ENCODE measurements at places on chromosomes 12 and 14.

DNA sequence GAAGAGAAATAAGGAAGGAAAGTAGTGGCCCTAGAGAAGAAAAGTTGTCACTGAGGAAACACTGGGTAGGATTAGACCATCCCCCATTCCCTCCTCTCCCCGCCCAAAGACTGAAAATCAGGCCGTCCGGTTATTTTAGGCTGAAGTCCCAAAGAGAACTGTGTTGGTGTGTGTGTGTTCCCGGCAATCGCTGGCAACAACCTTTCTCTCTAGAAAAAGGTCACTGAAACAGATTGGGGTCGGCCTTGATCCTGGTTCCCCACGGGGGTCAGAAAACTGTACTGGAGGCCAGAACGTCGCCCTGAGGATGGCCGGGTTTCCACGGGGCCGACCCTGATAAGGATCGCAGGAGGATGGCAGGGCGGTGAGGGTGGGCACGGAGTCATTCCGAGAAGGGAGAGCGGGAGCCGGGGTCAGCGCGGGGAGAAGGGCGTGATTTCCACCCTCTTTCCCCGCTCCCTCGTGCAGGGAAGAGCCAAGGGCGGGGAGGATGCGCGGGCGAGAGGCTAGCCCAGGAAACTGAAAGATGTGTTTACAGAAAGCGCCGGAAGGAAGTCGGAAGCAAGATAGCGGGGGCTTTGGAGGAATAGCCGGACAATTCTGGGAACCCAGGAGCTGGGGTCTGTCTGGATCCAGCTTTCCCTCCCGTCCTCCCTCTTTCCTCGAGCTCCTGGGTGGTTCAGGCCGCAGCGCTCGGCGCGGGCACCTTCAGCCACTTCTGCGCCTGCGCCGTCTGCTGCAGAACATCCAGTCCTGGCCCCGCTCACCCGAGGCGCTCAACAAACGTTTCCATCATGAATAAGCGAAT is 25.3 kb upstream of the SPTLC2 start:
- DNase-seq, result peak; percentile 81

- no peak for DNase-seq
Observed at GRCh38 chr12:67664171-67664570, 15.6 kb downstream of the DYRK2 start.

DNA sequence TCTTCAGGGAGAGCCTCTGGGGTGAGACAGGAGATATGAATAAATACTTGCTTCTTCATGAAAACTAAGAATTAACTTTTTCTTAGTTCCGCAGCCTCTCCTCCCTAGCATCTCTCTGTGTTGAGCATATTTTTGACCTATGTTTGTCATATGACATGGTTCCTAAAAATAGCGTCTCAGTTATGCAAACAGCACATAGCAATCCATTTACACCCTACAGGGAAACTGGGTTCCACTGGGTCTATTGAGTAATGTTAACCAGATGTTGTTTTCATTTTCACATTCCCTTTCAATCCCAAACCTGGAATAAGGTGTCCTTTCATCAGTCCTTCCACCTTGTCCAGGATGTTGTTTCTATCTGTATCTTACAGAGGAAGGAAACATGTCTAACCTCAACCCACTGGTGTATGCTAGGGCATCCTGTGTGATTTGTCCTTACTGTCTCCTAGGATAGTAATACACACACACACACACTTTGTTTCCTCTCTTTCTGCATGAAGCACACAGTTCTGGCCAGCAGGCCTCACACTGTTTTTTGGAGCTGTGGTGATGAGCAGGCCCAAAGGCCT is 1543.5 kb downstream of the AACS start:
- no peak for DNase-seq

- DNase-seq, result no peak
Observed at GRCh38 chr14:76428611-76429010, 52.7 kb downstream of the ESRRB start.

GRCh38 chr14:49767270-49767570 is 733 bp upstream of the KLHDC2 start:
- DNase-seq, result no peak

DNA sequence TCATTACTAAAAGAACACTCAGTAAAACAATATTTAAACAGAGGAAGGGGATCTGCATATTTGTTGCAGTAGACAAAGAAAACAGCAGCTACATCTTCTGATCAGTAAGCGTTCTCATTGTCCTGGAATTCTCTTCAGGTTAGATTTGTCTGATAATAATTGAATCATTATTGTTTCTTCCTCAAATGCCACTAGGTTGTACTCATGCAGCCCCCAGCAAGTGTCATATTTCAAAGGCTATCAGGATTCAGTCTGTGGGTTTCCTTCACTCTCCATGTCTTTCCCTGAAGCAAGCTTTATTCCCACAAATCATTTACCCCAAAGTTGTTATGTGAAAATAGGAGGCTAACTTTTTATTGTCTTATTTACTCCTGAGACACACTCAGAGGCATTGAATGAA is 14.7 kb downstream of the PIK3C2G start:
- DNase-seq, result no peak

GRCh38 chr14:99931308-99931707 is 133.9 kb upstream of the EVL start:
- no peak for DNase-seq

- no peak for DNase-seq
Observed at GRCh38 chr12:5864972-5865371, 80.1 kb downstream of the ANO2 start.

GRCh38 chr14:102831163-102831804 is 54.0 kb downstream of the TRAF3 start:
- no peak for DNase-seq

DNA sequence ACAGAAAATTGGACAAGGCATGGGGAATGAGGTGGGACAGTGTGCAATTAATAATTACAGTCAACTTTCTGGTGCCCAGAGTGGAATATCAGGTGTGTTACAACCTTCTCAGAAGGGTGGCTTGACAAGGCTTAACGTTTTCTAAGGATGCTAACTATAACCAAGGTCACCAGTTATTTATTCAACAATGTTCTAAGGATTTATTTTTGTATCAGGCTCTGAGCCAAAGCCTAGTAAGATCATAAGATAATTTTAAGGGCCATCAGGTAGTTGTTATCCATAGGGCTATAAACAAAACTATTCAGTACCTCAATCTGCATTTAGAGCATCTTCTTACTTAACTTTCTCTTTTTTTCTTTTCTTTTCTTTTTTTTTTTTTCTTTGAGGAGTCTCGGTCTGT is 134.0 kb downstream of the TMTC1 start:
- DNase-seq, result no peak

DNA sequence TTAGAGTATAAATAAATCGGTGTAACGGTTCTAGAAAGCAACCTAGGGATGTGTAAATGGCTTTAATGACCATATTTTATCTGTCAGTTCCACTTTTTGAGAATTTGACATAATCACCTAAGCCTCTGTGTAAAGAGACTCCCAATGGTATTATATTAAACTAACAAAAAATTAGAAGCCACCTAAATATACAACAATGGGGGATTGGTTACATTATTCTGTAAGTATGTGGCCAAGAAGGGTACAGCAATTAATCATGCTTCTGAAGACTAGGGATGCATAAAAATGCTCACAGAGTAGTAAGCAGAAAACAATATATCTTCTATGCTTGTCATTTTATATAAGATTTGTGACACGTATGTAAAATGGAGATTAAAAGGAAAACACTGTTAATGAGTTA is 10.5 kb downstream of the RNF10 start:
- no peak for DNase-seq

DNA sequence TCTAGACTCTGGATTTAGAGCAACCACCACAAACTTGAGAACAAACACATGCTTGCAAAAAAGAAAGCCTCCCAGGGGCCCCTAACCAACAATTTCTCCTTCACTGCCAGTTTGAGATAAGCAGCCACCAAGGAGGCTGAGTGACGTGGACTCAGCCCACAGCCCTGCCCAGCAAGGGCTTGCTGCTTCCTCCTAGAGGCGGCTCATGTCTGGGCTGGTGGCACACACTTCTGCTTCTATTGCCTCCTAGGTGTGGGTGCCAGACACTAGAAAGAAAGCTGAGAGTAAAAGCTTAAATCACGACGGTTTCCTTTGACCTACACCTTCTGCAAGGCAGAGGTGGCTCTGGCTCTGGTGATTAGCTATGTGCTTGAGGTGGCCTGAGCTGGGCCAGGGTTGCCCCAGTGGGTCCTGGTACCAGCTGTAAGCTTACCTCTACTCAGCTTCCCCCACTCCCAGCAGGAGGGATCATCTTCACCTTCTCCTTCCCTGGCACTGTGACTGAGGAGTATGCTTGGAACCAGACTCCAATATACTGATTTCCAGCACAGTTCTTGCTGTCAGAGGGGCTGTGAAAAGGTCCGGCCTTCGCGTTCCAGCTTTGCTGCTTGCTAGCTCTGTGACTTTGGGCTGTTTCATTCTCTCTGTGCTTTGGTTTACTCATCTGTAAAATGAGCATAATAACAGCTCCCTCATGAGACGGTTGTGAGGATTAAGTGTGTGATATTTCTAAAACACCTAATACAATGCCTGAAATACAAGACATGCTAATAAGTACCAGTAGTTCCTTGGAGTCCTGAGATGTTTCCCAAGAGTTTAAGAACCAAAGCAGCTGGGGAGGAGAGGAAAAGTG is 89.7 kb upstream of the PARP11 start:
- peak; percentile 71 for DNase-seq

- no peak for DNase-seq
Observed at GRCh38 chr14:28952666-28953065, 186.1 kb downstream of the FOXG1 start.

DNA sequence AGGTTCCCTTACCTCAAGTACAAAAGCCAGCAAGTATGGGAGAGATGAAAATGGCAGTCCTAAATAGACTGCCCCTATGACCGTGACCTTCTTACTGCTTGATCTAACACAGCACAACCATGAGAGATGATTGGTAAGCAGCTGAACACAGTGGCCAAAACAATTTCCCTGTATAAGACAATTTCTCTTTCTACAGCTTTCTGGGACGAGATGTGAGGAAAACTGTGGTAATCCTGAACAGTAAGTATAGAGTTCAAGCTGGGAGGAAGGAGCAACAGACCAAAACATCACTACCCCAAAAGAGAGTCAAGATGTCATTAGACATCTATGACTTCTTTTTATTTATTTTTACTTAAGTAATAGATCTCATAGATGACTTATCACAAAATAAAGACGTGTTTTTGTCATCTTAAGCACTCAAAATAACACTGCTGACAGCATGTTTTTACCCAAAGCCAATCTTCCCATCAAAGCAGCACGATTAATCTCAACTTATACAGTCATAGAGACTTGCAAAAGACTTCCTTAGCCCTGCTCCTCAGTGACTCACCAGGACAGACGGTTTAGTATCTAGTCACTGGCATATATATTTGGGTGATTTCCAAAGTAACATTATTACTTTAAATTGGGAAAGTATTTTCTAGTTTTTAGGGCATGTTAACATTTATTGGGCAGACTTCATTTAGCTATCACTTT is 3.7 kb downstream of the TMEM52B start:
- DNase-seq, result no peak

All from activated CD4-positive, alpha-beta T cell treated with anti-CD3 and anti-CD28 coated beads for 48 hours (primary cell).